ENCODE measurements at places on chromosomes 13 and 19.

DNA sequence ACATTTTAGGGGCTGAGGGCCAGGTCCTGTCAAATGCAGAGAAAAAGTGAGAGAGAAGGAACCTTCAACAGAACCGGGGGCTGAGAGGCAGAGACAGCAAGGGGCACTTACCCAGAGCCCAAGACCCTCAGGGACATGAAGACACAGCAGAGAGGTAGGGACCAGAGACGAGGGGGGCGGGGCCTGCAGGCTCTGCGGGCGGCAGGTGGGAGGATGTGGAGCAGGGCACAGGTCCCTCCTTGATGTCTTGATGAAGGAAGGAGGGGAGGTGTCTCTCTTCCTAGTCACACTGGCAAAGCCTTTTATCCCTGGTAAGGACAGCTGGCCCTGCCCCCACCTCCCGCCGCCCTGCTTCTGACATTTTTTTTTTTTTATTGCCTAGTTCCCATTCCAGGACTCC, at the start of gene KLK14:
KLK14 (minus strand) TSS at position 277 of the 400 bp plus-strand sequence; CDS start at position 4, 273 bp downstream.
- no peak for DNase-seq

DNA sequence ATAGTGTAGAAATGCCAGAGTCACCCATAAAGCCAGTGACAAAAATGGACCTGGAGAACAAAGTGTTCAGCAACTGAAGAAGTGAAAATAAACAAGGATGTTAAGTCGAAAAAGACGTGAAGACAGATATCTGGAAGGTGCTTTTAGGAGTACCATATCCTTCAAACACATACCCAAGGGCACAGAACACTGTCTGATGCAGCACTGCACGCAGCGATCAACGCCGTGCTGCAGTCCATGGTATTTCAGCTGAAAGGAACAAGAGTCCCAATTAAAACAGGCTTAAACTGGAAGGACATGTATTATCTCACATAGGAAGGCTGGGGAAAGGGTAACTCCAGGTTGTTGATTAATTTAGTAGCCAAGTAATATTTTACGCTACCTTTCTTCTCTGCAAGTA, 108.2 kb downstream of the SGCG start:
- no peak for DNase-seq

DNA sequence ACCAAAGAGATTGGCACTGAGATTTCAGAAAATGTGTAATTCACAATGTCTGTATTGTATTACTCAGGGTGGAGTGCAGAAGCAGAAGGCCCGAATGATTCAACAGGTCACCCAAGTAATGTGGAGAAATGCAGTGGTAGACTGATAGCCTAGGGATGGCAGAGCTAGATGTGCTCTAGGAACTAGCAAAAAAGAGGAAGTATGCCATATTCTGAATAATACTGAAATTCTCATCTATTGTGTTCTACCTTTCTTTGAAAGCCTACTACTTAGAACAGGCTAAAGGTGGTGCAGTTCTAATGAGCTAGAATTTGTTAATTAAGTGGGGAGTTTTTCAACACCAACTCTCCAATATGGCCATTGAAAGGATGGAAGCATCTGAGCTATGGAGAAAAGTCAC, 1449.8 kb upstream of the MIR17HG start:
- DNase-seq, result no peak

DNA sequence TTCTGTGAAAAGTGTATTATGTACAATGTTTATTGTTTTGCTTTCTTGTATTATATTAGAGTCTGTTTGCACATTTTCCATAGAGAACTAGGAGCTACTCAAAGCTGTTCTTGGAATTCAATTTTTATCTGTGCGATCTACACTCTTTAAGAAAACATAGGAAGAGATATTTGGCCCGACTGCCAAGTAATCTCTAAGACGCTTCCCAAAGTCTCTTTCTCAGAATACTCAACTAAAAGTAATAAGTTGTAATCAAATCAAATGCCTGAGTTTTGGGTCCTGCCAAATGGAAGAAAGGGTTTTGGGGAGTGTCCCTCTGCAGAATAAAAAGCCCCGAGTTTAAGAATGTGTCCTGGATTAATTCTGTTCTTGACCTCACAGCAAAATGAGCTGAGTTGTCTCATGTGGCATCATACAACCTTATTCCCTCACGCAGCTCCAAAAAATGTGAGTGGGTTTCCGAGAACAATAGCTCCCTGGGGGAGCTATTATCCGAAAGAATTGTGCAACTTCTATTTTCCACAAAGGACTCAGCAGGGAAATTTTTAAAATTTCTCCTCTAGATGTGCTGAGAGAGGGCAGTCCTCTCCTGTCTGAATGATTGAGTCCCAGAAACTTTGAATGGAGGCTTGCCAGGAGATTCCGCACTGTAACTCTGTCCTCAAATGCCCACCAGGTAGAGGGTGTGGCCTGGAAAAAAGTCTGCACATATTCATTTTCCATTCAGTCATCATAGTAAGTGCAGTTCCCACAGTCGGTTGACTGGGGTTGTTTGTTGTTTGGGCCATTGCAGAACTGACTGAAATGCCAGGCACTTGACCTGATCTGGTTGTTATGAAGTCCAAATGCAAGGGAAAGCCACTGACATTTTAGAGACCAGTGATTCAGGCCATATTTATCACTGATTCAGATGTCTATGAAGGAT, 280.0 kb upstream of the SOX21 start:
- no peak for DNase-seq

- DNase-seq, result no peak
Observed at GRCh38 chr13:25920277-25920676, 131.5 kb downstream of the SHISA2 start.

DNA sequence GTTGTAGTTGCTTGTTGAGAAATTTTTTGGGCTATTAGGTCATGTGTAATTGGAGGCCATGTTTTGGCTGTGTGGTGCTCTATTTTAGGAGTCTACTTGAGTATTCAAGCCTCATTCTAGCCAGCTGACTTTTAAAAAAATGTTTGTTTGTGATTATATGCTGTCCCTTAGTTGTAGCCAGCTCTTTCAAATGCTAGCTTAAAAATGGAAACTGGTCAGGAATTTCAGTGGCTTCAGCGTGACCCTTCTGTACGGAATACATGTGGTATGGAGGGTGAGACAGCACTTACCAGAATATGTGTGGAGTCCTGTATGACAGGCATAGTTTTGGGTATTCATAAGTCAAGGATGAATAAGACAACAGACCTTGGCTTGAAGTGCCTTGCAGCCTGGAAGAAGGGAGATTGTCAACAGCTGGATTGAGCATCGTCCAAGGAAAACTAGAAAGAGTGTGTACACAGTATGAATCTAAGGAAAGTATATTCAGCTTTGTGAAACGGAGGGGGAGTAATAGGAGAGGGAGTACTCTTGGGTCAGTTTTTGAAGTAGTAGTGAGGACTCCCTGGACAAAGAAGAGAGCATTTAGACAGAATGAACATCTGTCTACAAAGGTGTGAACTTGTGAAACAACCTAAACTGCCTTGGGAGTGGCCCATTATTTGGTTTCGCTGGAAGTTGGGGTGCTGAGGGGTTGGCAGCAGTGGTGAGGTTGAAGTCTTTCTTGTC, 20.0 kb upstream of the WTIP start:
- DNase-seq, result no peak

- no peak for DNase-seq
Observed at GRCh38 chr13:32976056-32976805, 40.0 kb upstream of the KL start.

DNA sequence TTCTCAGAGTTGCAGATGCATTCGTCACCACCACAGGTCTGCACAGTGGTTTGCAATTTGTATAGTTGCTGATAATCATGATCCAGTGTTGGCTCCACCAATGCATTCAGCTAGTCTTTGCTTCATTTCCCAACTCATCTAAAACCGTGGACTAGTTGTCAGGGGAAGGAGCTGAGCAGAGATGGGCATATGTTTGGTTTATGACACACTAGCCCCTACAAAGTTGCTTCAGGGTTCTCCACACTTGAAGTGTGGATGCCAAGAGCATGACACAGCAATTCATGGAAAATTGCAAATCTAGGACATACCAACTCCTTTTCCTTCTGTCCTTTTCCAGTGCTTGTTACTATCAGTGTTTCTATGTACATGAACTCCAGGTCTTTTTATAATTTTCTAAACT, 168.0 kb downstream of the TNFSF13B start:
- DNase-seq, result no peak

DNA sequence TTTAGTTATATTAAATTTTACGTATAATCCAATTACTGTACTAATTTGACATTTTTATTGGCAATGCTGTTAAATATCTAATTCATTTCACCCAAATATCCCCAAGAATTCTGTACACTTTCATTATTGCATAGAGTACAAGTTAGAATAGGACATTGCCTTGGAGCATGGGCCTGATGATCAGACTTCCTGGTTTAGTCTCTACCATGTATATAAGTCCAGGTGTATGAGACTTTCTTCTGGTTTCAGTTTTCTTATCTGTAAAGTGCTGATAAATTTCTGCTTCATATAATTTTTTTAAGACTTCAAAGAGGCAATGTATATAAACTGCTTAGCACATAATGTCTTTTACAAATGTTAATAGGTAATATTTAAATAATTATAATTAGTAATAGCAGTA, 179.4 kb downstream of the KLF12 start:
- no peak for DNase-seq

DNA sequence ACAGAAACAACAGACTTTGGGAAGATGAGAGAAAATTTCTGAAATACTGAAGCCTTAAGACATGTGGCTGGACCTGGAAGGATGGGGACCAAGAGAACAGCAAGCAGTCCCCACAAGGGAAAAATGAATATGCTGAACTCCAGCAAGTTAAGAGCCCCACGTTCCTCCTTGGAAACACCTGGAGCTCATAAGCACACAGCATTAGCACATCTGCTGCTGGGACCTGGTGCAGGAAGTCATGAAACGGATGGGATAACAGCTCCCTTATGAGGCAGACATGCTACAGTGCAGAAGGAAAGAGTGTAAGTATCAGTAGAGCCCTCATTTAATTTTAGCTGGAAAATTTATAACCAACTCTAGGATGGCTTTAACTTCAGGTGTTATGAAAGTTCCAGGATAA, 67.3 kb downstream of the SLC15A1 start:
- DNase-seq, result no peak

DNA sequence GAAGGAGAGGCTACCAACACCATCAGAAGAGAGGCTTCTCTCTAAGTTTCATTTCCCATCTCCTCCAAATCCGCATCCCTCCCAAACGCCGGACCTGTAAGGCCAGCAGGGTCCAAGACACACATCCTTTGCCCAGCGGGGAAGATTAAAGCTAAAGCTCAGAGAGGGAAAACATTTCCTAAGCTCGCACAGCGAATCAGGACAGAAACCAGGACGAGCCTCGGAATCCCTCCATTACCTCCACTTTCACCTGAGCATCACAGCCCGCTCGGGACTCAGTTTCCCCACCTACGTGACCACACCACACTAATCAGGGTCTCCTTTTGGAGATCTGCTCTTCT, 711 bp upstream of the FOSB start:
- no peak for DNase-seq

DNA sequence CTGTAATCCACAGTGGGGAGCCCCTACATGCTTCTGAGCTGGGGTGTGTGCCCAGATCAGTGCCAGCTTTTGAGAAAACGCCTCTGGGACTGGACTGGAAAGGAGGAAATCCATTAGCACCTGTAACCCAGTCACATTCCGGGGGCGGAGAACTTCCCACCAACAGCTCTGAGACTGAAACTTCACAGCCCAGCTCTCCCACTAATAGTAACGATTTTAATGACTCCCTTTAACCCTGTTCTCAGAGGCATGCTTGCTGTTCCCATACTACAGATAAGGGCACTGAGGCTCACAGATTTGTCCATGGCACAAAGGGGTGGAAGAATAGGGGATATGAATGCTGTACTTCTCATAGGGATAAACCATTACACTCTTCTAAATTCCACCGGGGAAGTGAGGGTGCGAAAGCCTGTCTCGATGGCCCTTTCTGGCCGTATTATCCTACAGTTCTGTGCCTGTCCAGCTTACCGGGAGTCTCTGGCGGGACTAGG, 851 bp downstream of the FBXO46 start:
- no peak for DNase-seq

- no peak for DNase-seq
Observed at GRCh38 chr19:45659096-45659729, 8.8 kb upstream of the GIPR start.

GRCh38 chr13:97141564-97142005, 80.5 kb upstream of the MBNL2 start:
- peak; percentile 22 for DNase-seq

DNA sequence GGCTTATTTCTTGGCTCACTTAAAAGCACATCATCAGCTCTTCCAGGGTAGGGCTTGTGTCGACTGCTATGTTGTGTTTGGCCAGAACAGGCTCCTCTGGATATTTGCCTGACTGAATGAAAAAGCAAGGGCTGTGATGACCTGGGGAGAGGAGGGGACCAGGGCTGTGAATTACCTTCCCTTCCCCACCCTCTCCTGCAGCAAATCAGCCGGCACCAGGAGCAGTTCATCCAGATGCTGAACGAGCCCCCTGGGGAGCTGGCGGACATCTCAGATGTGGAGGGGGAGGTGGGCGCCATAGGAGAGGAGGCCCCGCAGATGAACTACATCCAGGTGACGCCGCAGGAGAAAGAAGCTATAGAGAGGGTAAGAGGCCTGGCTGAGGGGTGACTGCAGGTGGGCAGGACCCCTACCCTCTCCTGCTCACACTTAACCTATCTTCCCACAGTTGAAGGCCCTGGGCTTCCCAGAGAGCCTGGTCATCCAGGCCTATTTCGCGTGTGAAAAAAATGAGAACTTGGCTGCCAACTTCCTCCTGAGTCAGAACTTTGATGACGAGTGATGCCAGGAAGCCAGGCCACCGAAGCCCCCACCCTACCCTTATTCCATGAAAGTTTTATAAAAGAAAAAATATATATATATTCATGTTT, 4.4 kb downstream of the GADD45GIP1 start:
- DNase-seq, result peak; percentile 76

GRCh38 chr13:113835461-113836270, 28.2 kb downstream of the GAS6 start:
- peak; percentile 20 for DNase-seq

GRCh38 chr19:45601115-45601514, 897 bp downstream of the GPR4 start:
- DNase-seq, result no peak

DNA sequence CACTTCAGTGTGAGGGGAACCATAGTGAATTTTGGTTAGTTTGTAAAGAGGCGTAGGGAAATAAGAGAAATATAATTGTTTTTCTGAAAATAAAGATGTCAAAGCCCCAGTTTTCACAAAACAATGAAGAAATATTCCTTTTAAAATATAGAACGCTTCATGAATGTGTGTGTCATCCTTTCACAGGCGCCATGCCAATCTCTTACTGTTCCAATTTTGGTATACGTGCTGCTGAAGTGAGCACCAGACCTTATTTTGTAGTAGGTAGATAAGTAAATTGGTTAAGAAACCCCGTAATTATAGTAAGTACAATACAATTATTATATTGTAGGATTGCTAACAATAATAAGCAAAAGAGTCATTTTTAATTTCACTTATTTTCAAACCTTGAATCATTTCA, 43.3 kb downstream of the NAA16 start:
- no peak for DNase-seq
